Lung (tissue), 17 donors: ENCODE measurements at places on chromosomes 7 and 10. TPM values are rescaled to one million over a fixed set of nuclear protein-coding genes. Genes with fewer than 3 reads are reported as not detected.

The OGDHL gene
- 0.86 TPM for total RNA-seq

The AOAH gene
- total RNA-seq: 29.9 TPM

GRCh38 chr10:110747609-110748464 is 103.7 kb downstream of the RBM20 start:
- H3K36me3 ChIP-seq: no peaks in the 10 kb centered on the region
- no peak for DNase-seq
- H3K4me3 ChIP-seq: no peak overlapping the region
- peaks cover 3% of the 10 kb centered on the region for H3K4me1 ChIP-seq

DNA sequence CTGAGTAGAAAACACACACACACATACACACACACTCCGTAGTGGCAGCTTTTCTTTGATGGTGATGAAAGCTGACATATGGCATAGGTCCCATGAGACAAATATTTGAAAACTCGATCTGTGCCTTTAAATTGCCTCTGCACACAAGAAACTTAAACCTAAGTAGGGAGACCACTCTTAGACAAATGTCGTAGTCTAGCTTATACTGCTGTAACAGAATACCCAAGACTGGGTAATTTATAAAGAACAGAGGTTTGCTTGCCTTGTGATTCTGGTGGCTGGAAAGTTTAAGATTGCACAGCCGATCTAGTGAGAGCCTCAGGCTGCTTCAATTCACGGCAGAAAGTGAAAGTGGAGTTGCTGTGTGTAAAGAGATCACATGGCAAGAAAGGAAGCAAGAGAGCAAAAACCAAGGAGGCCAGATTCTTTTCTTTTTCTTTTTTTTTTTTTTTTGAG is 489.4 kb upstream of the SORCS1 start:
- no peaks in the 10 kb centered on the region for H3K36me3 ChIP-seq
- peak; percentile 77 for DNase-seq
- no peak overlapping the region for H3K27ac ChIP-seq

- H3K4me1 ChIP-seq: peaks cover 5% of the 10 kb centered on the region
- peak; percentile 97 for DNase-seq
- H3K36me3 ChIP-seq: no peaks in the 10 kb centered on the region
- H3K27me3 ChIP-seq: no peaks in the 10 kb centered on the region
Observed at GRCh38 chr7:28926871-28927597, 31.1 kb downstream of the TRIL start.

DNA sequence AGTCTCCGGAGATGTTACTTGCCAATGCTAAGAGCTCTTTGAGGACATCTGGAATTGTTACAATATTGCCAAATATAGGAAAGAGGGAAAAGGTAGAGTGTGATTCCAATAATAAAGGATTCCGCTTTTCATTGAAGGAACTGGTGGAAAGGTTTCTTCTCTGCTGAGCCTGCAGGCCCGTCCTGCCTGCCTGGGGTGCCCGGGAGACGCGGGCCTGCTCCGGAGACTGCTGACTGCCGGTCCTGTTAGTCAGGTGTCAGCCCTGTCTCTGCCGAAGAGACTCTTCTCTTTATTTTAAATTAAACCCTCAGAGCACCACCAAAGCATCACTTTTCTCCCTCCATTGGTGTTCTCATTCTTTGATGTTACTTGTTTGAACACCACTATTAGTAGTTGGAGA is 2.2 kb downstream of the EGFR start:
- DNase-seq: no peak
- no peak overlapping the region for H3K4me3 ChIP-seq
- no peaks in the 10 kb centered on the region for H3K36me3 ChIP-seq
- H3K27me3 ChIP-seq: no peaks in the 10 kb centered on the region
- H3K4me1 ChIP-seq: no peaks in the 10 kb centered on the region

DNA sequence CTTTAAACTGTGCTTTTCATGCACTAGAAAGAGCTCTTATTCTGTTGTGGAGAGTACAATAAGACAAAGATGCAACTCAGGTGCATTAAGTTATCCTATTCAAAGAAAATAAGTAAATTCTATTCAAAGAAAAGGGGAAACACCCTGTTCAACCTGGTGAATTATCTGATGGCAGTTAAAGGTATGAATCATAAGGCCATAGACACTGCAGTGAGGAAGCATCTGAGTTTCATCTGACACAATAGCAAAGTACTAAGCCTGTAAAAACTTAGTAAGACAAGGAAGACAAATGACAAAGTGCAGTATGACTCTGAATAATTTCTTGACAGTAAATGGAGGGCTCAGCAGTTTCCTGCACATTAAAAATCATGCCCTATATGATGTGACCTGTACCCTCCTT is 91.0 kb upstream of the LRRTM3 start:
- no peaks in the 10 kb centered on the region for H3K27me3 ChIP-seq
- no peaks in the 10 kb centered on the region for H3K36me3 ChIP-seq

The C10orf67 gene
- total RNA-seq: 0.68 TPM

The TET1 gene
- 23.5 TPM for total RNA-seq

The SVOPL gene
- 1.5 TPM for total RNA-seq

DNA sequence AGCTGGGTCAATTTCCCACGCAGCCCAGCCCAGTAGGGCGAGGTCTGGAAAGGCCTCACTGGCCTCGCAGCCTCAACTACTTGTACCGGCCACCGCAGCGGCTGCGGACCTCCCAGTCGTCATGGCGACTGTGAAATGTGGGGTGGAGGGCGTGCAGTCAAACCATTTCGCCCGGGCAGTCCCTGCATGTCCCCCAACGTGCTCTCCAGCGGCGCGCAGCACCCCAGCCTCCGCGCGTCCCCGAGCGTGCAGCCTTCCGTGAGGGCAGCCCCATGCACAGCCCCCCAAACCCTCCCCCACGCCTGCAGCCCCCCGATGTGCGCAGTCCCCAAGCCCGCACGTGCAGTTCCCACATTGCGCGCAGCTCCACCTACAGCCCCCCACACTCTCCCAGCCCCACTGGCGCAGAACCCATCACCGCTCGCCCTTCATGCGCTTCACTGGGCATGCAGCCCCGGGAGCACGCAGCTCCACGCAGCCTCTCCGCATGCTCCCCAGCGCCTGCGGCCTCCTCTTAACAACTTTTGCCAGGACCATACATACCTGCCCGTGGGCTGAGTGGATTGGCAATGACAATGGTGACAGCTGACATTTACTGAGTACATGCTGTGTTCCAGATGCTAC is 34.5 kb upstream of the SFTPD start:
- DNase-seq: no peak
- no peaks in the 10 kb centered on the region for H3K27me3 ChIP-seq
- no peaks in the 10 kb centered on the region for H3K4me1 ChIP-seq
- no peaks in the 10 kb centered on the region for H3K36me3 ChIP-seq
- no peak overlapping the region for H3K27ac ChIP-seq
- H3K4me3 ChIP-seq: no peak overlapping the region

The CCL24 gene
- total RNA-seq: not detected

The HGF gene
- total RNA-seq: 17.9 TPM

- no peaks in the 10 kb centered on the region for H3K4me1 ChIP-seq
- H3K4me3 ChIP-seq: no peak overlapping the region
- DNase-seq: peak; percentile 9
Observed at GRCh38 chr7:289209-289755, 688 bp upstream of the FOXL3 start.

DNA sequence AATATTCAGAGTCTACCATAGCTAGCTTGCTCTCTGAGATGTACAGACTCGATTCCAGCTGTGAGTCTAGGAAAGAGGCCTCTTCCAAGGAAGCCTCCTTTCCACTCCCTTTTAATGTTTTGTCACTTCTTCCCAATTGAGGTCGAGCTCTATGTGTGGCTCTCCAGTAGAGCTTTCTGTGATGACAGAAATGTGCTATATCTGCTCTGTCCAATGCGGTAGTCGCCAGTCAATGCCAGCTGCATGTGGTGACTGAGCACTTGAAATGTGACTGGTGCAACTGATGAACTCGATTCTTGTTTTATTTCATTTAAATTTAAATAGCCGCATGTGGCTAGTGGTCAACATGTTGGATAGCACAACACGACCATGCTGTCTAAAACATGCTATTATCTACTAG is 387.0 kb upstream of the NRP1 start:
- no peaks in the 10 kb centered on the region for H3K36me3 ChIP-seq
- no peak for DNase-seq
- H3K27me3 ChIP-seq: no peaks in the 10 kb centered on the region

DNA sequence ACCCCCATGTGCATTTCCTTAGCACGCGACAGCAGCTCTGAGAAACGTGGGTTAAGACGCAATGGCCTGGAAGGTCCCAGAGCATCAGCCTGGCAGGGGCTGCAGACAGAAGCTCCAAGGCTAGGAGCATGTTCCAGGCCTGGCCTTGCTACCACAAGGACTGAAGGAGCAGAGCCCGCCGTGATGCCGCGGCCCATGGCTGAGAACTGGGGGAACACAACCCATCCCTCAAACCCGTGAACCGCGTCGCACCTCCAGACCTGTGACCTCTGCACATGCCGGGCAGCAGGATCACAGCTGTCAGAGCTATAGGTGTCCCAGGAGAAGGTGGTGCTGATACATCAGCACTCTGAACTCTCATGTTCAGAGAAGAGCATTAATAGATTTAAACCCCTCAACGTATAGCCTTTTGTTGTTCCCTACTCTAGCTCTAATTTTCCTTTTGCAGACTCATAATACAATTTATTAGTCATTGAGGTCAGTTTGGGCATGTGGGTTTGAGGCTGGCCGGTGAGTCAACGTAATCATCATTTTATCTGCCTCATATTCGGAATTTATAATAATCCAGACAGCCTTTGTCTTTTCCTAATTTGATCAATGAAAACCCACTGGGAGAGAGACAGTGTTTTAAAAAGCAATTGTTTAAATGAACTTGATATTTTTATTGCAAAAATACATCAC is 222.5 kb upstream of the TCERG1L start:
- H3K36me3 ChIP-seq: no peaks in the 10 kb centered on the region
- no peak overlapping the region for H3K4me3 ChIP-seq
- no peaks in the 10 kb centered on the region for H3K27me3 ChIP-seq

- H3K4me3 ChIP-seq: no peak overlapping the region
- peaks cover 16% of the 10 kb centered on the region for H3K4me1 ChIP-seq
- no peak for DNase-seq
- no peaks in the 10 kb centered on the region for H3K36me3 ChIP-seq
- H3K27me3 ChIP-seq: no peaks in the 10 kb centered on the region
Observed at GRCh38 chr7:137977173-137977572, 24.7 kb downstream of the CREB3L2 start.

GRCh38 chr10:14557567-14557966 is 217.1 kb downstream of the FAM107B start:
- H3K36me3 ChIP-seq: no peaks in the 10 kb centered on the region
- no peak for DNase-seq
- H3K27ac ChIP-seq: no peak overlapping the region

The FXYD4 gene
- 3.9 TPM for total RNA-seq
